Transverse colon (tissue), 4 donors: ENCODE measurements at places on chromosomes 11 and 22. TPM values are rescaled to one million over a fixed set of nuclear protein-coding genes. Genes with fewer than 3 reads are reported as not detected.

DNA sequence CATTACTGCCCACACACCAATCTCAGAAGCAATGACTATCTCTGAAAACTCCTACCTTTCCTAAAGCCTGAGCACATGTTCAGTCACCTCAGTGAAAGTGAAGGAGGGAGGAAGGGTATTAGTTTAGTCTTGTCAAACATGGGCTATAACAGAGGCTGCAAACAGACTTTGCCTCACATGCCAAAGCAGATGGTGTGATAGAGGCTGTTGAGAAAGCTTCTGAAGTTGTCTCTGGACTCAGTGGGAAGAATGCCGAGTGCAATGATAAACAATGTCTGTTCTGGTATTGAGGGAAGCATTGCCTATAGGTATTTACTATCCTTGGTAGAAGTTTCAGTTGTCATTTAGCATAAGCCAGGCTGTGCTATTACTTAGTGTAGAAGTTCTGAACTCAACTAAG is 314.5 kb upstream of the CCDC90B start:
- no peak overlapping the region for H3K4me3 ChIP-seq
- no peak overlapping the region for H3K27ac ChIP-seq
- H3K36me3 ChIP-seq = no peaks in the 10 kb centered on the region

DNA sequence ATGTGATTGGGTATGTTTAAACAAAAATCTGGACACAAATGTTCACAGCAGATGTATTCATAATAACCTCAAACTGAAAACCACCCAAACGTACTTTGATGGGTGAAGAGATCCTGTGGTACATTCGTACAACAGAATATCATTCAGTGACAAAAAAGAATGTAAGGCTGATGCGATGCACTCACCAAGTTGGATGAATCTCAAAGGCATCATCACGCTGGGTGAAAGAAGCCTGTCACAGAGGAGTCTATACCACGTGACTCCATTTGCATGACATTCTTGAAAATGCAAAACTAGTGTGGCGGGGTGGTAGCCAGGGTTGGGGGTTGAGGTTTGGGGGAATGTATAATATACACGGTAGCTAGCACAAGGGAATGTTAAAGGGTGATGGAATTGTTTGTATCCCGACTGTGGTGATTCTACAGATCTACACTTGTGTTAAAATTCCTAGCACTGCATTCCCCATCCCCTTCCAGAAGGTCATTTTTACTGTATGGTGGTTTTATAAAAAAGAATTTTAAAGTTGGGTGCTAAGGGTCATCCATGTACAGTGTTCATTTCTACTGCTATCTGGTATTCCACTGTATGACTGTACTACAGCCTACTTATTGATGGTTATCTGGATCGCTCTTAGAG is 35.0 kb upstream of the SLC25A1 start:
- peaks cover 4% of the 10 kb centered on the region for H3K36me3 ChIP-seq
- no peak for DNase-seq
- H3K4me3 ChIP-seq = no peak overlapping the region
- no peak overlapping the region for H3K27ac ChIP-seq

DNA sequence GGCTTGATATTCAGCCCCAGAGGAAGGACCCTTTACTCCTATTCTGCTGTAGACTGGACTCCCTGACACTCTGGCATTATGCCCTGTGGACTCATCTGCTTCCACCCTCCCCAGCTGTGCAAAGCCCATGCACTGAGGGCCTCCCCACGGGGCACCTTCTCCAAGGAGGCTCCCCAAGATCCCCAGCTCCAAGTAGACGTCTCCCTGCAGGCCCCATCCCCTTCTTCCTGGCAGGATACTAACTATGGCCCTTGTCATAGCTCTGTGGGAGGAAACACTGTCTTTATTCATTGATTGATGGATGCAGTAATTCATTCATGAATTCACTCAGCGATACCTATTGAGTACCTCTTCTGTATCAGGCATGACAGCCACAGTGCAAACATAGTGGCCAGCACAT is 15.3 kb upstream of the APOL6 start:
- no peak for DNase-seq
- H3K4me1 ChIP-seq = peaks cover 7% of the 10 kb centered on the region
- no peaks in the 10 kb centered on the region for H3K36me3 ChIP-seq
- no peaks in the 10 kb centered on the region for H3K27me3 ChIP-seq
- H3K27ac ChIP-seq = no peak overlapping the region
- no peak overlapping the region for H3K4me3 ChIP-seq

DNA sequence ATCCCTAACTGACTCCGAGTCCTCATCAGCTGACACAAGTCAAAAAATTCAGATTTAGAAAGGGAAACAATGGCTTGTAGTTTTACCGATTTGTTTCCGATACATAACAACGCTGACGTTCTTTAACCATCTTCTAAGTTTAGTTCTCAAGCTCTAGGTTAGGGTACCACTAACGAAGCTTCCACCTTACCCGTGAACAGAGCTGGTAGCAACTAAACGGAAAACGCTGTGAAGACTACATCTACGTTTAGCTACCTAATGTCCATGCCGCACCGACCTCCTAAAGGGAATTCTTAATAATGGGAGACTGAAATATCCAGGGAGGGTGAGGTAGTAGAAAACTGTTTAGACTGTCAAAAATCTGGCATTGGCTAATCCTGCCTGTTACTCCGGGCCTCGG is 1.0 kb downstream of the NUP98 start:
- peaks cover 20% of the 10 kb centered on the region for H3K4me1 ChIP-seq
- peak overlapping the region; percentile 95 for H3K4me3 ChIP-seq
- DNase-seq = no peak
- no peaks in the 10 kb centered on the region for H3K27me3 ChIP-seq
- peak overlapping the region; percentile 95 for H3K27ac ChIP-seq
- peaks cover 15% of the 10 kb centered on the region for H3K36me3 ChIP-seq

- H3K4me3 ChIP-seq = no peak overlapping the region
- H3K36me3 ChIP-seq = no peaks in the 10 kb centered on the region
- peak overlapping the region; percentile 74 for H3K27ac ChIP-seq
- peak; percentile 45 for DNase-seq
These were observed 387.1 kb downstream of the SOX6 start for GRCh38 chr11:15969281-15969680.

GRCh38 chr11:44954051-44954906 is 3.6 kb upstream of the TP53I11 start:
- peak overlapping the region; percentile 60 for H3K27ac ChIP-seq
- DNase-seq = no peak
- no peaks in the 10 kb centered on the region for H3K36me3 ChIP-seq
- H3K4me3 ChIP-seq = no peak overlapping the region
- peaks cover 45% of the 10 kb centered on the region for H3K4me1 ChIP-seq
- no peaks in the 10 kb centered on the region for H3K27me3 ChIP-seq

- no peak for DNase-seq
- no peaks in the 10 kb centered on the region for H3K27me3 ChIP-seq
- no peak overlapping the region for H3K4me3 ChIP-seq
- H3K4me1 ChIP-seq = no peaks in the 10 kb centered on the region
- H3K36me3 ChIP-seq = no peaks in the 10 kb centered on the region
- no peak overlapping the region for H3K27ac ChIP-seq
These were observed 473.1 kb downstream of the LRRC4C start for GRCh38 chr11:40986320-40986719.

GRCh38 chr22:27980424-27981148 is 61.5 kb upstream of the PITPNB start:
- H3K4me3 ChIP-seq = no peak overlapping the region
- H3K27ac ChIP-seq = no peak overlapping the region
- no peak for DNase-seq

DNA sequence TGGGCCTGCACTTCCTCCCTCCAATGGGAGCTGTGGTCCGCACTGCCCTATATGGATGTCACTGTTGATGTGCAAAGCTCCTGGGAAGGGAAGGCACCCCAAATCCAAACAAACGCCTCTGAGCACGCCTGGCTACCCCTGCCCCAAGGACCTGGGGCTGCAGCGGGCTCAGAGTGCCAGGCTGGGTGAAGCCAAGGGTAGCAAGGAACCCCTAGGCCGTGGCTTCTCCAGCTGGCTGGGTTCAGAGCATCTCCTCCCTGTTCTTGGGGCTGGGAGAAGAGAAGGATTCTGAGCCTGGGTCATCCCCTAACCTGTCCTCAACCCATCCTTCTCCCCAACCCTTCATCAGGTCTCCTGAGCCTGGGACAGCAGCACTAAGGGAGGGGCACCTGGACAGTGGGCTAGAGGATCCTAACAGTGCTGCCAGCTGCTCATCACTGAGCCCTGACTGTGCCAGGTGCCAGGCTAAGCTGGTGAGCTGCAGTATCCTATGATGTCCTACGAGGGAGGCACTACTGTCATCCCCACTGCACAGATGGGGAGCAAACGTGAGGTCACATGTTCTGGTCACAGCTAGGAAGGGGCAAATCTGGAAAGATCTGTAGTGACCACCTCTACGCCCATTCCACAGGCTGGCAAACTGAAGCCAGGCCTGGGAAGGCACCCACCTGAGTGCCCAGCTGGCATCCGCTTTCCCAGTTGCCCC is 3.0 kb downstream of the SSTR3 start:
- H3K36me3 ChIP-seq = no peaks in the 10 kb centered on the region
- H3K4me1 ChIP-seq = no peaks in the 10 kb centered on the region
- H3K27me3 ChIP-seq = peaks cover 23% of the 10 kb centered on the region
- no peak for DNase-seq

GRCh38 chr11:72826942-72827480 is 12.8 kb downstream of the ATG16L2 start:
- H3K4me1 ChIP-seq = peaks cover 2% of the 10 kb centered on the region
- H3K36me3 ChIP-seq = no peaks in the 10 kb centered on the region

- no peak overlapping the region for H3K27ac ChIP-seq
- H3K4me3 ChIP-seq = no peak overlapping the region
- no peaks in the 10 kb centered on the region for H3K36me3 ChIP-seq
- no peaks in the 10 kb centered on the region for H3K4me1 ChIP-seq
These were observed 71.9 kb upstream of the SEZ6L start for GRCh38 chr22:26097411-26097810.

- H3K4me3 ChIP-seq = no peak overlapping the region
- peak; percentile 26 for DNase-seq
- no peaks in the 10 kb centered on the region for H3K27me3 ChIP-seq
- H3K4me1 ChIP-seq = peaks cover 20% of the 10 kb centered on the region
These were observed 2.1 kb upstream of the DMC1 start for GRCh38 chr22:38572065-38572464.

- H3K27ac ChIP-seq = peak overlapping the region; percentile 18
- no peaks in the 10 kb centered on the region for H3K36me3 ChIP-seq
- no peaks in the 10 kb centered on the region for H3K4me1 ChIP-seq
These were observed 11.7 kb upstream of the ASPHD2 start for GRCh38 chr22:26417406-26417805.

C1QTNF5 gene
- total RNA-seq = 7.6 TPM

C22orf15 gene
- not detected for total RNA-seq

C11orf86 gene
- total RNA-seq = not detected

THY1 gene
- 5.6 TPM for total RNA-seq

RIMBP3C gene
- total RNA-seq = not detected

PANX3 gene
- total RNA-seq = not detected

CHST1 gene
- 0.40 TPM for total RNA-seq

CLP1 gene
- 10.0 TPM for total RNA-seq

MS4A3 gene
- not detected for total RNA-seq
